ENCODE measurements at places on chromosomes 5 and 9. TPM values are rescaled to one million over a fixed set of nuclear protein-coding genes. Genes with fewer than 3 reads are reported as not detected.

DNA sequence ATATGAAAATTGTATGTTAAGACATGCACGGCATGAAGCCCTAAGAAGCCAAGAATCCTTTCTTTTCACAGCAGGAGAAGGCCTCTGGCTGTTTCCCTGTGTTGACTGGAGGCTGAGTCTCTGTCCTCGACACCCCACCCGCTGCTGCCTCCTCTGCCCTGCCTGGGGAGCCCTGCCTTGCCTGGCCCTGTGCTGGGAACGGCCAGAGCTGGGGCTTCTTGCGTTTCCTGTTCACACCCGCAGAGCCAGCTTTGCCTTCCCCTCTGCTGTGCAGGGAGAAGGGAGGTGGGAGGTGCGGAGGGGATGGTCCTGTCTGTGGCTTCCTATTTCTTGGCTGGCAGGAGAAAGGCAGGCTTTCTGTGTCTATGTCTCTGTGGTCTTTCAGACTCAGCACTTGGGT, 6.9 kb upstream of the GMCL2 start:
- no peak for DNase-seq
- no peak overlapping the region for H3K4me3 ChIP-seq
- no peaks in the 10 kb centered on the region for H3K36me3 ChIP-seq
- no peaks in the 10 kb centered on the region for H3K27me3 ChIP-seq
- no peaks in the 10 kb centered on the region for H3K4me1 ChIP-seq

OR1N2 gene
- not detected for total RNA-seq

DAB2IP gene
- total RNA-seq = 22.5 TPM

SHC3 gene
- 3.5 TPM for total RNA-seq

- H3K36me3 ChIP-seq = no peaks in the 10 kb centered on the region
- DNase-seq = peak; percentile 83
- H3K4me3 ChIP-seq = no peak overlapping the region
- no peaks in the 10 kb centered on the region for H3K27me3 ChIP-seq
- H3K27ac ChIP-seq = peak overlapping the region; percentile 74
- no peaks in the 10 kb centered on the region for H3K4me1 ChIP-seq
These were observed 31.6 kb upstream of the UBAC1 start for GRCh38 chr9:135992486-135993408.

DNA sequence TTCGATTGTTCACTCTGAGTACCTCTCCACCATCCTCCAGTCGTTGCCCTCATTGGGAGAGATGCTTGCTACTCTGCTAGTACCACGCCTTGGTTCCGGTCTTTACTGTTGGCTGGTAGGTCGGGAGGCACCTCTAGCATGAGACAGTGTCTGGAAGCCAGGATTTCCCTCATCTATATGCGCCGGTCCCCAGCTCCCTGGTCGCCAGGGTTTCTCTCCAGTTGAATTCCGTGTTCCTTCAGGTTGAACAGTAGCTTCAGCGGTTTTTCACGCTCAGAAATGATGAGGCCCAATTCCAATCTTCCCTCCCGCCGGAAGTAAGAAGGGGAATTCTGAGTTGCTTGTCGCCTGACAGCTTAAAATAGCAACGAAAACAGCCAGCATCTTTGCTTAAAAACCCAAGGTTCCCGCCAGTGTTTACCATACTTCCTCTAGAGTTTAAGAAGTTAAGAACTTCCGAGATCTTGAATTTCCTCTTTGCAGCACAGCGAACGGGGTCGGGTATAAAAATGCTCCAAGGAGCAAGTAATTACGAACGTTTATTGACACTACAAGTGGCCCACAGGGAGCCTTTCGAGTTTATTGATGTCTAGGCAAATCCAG, 1.3 kb upstream of the ST8SIA4 start:
- H3K36me3 ChIP-seq = no peaks in the 10 kb centered on the region
- no peak overlapping the region for H3K4me3 ChIP-seq
- H3K27me3 ChIP-seq = no peaks in the 10 kb centered on the region
- no peak overlapping the region for H3K27ac ChIP-seq

DNA sequence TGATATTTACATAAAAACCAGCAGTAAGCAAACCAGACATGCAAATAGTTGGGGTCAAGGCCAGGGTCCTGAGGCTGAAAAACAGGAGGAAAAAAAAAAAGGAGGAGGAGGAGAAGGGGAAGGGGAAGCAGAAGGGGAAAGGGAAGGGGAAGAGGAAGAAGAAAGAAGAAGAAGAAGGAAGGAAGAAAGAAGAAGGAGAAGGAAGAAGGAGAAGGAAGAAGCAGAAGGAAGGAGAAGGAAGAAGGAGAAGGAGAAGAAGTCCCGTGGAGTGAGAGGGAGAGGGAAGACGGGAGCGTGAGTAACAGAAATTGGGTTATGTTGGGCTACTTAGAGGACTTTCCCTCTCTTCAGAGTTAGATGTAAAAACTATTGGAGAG, 24.6 kb upstream of the NSG2 start:
- DNase-seq = no peak
- no peaks in the 10 kb centered on the region for H3K4me1 ChIP-seq
- H3K36me3 ChIP-seq = no peaks in the 10 kb centered on the region
- no peak overlapping the region for H3K4me3 ChIP-seq

DNA sequence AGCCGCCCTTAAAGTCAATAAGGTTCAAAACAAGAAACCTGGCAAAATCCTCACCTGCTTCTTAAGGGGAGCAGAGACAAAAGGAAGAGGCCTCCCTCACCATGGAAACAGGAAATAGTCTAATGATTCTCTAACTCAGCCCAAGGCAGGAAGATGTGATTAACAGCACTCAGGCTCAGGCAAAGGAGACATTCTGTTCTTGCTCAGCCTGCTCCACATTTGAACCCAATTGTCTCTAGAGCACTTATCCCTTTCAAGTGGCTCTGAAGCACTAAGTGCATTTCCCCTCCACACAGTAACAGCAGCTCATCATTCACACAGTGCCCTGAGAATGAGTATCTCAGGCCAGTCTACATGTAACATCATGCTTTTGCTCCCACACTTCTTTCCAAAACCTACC, 72.3 kb downstream of the NIPSNAP3B start:
- H3K36me3 ChIP-seq = no peaks in the 10 kb centered on the region
- no peak for DNase-seq
- H3K4me1 ChIP-seq = no peaks in the 10 kb centered on the region
- no peak overlapping the region for H3K27ac ChIP-seq
- H3K4me3 ChIP-seq = no peak overlapping the region
- no peaks in the 10 kb centered on the region for H3K27me3 ChIP-seq

- no peak overlapping the region for H3K4me3 ChIP-seq
- H3K36me3 ChIP-seq = no peaks in the 10 kb centered on the region
- no peaks in the 10 kb centered on the region for H3K27me3 ChIP-seq
- DNase-seq = no peak
- H3K4me1 ChIP-seq = no peaks in the 10 kb centered on the region
- H3K27ac ChIP-seq = no peak overlapping the region
These were observed 53.6 kb upstream of the POU5F2 start for GRCh38 chr5:93794954-93795353.

- H3K36me3 ChIP-seq = no peaks in the 10 kb centered on the region
- no peaks in the 10 kb centered on the region for H3K4me1 ChIP-seq
- no peaks in the 10 kb centered on the region for H3K27me3 ChIP-seq
- H3K27ac ChIP-seq = no peak overlapping the region
- no peak overlapping the region for H3K4me3 ChIP-seq
These were observed 9.4 kb downstream of the MYOZ3 start for GRCh38 chr5:150670275-150670947.

DNA sequence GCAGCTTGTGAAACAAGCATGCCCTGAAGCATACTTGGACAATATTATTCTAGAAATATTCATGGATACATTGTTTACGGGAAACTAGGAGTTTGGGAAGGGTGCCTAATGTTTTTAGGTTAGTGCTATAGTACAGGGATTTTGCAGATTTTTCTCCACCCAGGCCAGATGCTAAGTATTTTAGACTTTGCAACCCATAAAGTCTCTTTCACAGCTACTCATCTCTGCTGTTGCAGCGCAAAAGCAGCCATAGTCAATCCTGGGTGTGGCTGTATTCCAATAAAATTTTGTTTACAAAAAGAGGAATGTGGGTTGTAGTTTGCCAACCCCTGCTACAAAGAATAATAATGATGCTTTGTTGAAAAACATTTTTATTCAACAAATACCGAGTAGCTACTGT, 106.2 kb downstream of the CEMIP2 start:
- no peak overlapping the region for H3K27ac ChIP-seq
- no peaks in the 10 kb centered on the region for H3K27me3 ChIP-seq
- no peak for DNase-seq
- no peaks in the 10 kb centered on the region for H3K4me1 ChIP-seq

DNA sequence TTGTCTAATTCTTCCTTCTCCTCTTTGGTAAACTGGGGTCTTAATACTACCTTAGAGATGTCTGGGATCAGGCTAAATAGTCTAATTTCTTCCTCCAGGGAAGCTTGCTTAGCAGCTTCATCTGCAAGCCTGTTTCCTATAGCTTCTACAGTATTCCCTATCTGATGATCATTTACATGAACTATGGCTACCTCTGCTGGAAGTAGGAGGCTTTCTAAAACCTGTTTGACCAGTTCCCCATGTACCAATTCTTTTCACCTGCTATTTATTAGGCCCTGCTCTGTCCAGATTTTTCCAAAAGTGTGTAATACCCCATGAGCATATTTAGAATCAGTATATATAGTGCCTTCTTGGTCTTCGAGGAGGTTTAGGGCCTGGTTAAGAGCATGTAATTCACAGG, 619.8 kb downstream of the HINT1 start:
- DNase-seq = no peak
- H3K4me3 ChIP-seq = no peak overlapping the region
- H3K27me3 ChIP-seq = no peaks in the 10 kb centered on the region
- H3K4me1 ChIP-seq = no peaks in the 10 kb centered on the region
- no peak overlapping the region for H3K27ac ChIP-seq

EIF4E1B gene
- total RNA-seq = not detected

GRCh38 chr9:4984171-4984620, 876 bp upstream of the JAK2 start:
- H3K27me3 ChIP-seq = no peaks in the 10 kb centered on the region
- peak overlapping the region; percentile 61 for H3K4me3 ChIP-seq
- peak overlapping the region; percentile 99 for H3K27ac ChIP-seq
- H3K36me3 ChIP-seq = no peaks in the 10 kb centered on the region
- H3K4me1 ChIP-seq = no peaks in the 10 kb centered on the region

DNA sequence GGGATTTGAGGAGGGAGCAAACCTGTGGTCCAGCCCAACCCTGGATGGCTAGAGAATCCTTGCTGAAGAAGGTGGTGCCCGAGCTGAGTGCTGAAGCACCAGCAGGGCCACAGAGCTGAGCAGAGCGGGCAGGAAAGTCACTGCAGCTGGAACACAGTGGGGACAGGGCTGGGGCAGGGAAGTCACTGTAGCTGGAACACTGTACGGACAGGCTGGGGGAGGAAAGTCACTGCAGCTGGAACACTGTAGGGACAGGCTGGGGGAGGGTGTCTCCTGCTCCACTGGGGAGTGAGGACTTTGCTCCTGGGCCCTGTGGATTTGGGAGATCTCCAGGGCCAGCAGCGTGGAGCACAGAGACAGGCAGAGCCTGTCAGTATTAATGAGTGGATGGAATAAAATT, 9.0 kb upstream of the SUSD3 start:
- no peaks in the 10 kb centered on the region for H3K27me3 ChIP-seq
- no peak for DNase-seq
- H3K4me1 ChIP-seq = no peaks in the 10 kb centered on the region
- no peaks in the 10 kb centered on the region for H3K36me3 ChIP-seq
- H3K27ac ChIP-seq = no peak overlapping the region

PCDHGC4 gene
- total RNA-seq = 5.9 TPM

TMEM252 gene
- not detected for total RNA-seq

GRCh38 chr5:150665044-150665443, 4.0 kb downstream of the MYOZ3 start:
- no peak overlapping the region for H3K4me3 ChIP-seq
- no peaks in the 10 kb centered on the region for H3K27me3 ChIP-seq
- no peak for DNase-seq
- no peaks in the 10 kb centered on the region for H3K4me1 ChIP-seq

- H3K27ac ChIP-seq = no peak overlapping the region
- DNase-seq = no peak
- no peak overlapping the region for H3K4me3 ChIP-seq
- no peaks in the 10 kb centered on the region for H3K4me1 ChIP-seq
- H3K36me3 ChIP-seq = no peaks in the 10 kb centered on the region
These were observed 25.8 kb upstream of the F2R start for GRCh38 chr5:76690037-76690679.

DNA sequence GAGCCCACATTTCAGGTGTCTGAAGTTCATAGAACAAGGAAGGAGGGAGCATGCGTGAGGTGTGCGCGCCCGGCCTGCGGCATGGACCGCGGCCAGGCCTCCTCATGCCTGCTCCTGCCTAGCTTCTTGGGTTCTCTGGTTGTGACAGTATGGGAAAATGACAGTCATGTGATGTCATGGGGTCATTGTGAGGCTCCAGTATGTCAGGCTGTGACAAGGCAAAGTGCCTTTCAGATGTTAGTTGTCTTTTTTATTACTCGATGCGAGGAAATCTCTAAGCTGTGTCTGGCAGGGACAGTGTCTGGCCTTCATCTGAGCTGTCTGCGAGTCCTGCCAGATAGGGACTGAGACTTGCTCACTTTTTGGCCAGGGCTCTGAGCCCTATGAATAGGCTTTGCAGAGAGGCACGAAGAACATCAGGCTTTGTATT, 13.3 kb downstream of the UCK1 start:
- no peaks in the 10 kb centered on the region for H3K4me1 ChIP-seq
- no peaks in the 10 kb centered on the region for H3K36me3 ChIP-seq
- no peak overlapping the region for H3K4me3 ChIP-seq
- H3K27ac ChIP-seq = no peak overlapping the region
- DNase-seq = no peak

DNA sequence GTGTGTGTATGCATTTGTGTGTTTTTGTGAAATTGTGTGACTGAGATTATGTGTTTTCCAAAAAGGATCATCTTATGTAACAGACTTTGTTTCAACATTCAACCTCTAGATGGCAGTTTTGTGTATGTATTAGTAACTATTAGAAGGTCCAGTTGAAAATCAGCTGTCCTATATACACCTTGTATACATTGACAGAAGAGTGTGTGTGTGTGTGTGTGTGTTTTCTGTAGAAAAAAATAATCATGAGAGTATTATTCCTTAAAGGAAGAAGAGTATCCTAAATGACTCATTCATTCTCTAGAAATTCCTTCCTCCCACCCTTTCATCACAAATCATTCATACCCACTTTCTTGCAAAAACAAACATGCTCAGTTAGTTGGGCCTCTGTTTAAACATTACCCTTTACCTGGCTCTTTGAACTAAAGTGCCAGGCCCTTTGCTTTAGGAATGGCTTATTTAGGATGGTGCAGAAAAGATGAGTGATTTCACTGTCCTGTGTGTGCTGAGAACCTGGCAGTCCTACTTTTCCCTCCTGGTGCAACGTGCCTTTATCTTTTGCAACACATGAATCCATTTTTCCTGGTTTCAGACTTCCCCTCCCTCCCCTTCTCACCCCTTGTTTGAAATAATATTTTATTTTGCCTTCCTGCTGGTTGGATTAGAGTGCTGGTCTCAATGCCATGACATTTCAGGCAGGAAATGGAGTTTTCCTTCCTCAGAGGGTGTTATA, 152.2 kb downstream of the ARHGAP26 start:
- no peaks in the 10 kb centered on the region for H3K27me3 ChIP-seq
- DNase-seq = no peak
- H3K4me3 ChIP-seq = no peak overlapping the region
- H3K4me1 ChIP-seq = no peaks in the 10 kb centered on the region

- H3K4me1 ChIP-seq = no peaks in the 10 kb centered on the region
- no peak overlapping the region for H3K4me3 ChIP-seq
- H3K27me3 ChIP-seq = peaks cover 31% of the 10 kb centered on the region
- H3K27ac ChIP-seq = no peak overlapping the region
- no peaks in the 10 kb centered on the region for H3K36me3 ChIP-seq
These were observed 32.6 kb downstream of the CDKN2A start for GRCh38 chr9:21961569-21961968.

ADGRV1 gene
- 1.9 TPM for total RNA-seq

C9orf50 gene
- not detected for total RNA-seq

LCP2 gene
- 10.3 TPM for total RNA-seq

Data from uterus (tissue), 4 donors.